ENCODE measurements at places on chromosomes 1 and 21. TPM values are rescaled to one million over a fixed set of nuclear protein-coding genes. Genes with fewer than 3 reads are reported as not detected.

DNA sequence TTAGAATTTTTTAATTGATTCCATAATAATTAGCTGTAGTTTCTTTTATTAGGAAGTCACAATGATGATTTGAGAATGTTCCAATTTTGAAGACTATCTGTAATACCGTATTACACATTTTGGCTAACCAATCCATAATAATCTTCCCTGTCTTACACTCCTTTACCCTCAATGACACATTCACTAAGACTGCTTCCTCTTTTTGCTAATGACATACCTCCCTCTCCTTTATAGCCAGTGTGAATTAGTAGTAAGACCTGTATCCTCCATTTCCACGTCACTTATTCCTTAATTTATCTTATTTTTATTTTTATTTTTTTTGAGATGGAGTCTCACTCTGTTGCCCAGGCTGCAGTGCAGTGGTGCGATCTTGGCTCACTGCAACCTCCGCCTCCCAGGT lies 10.1 kb downstream of the KDM1A start:
- no peak for DNase-seq

- no peak for DNase-seq
Observed at GRCh38 chr1:4057603-4058002, 157.5 kb upstream of the C1orf174 start.

GRCh38 chr1:240993004-240993403 lies 364.0 kb downstream of the RGS7 start:
- no peak for DNase-seq

The OR2L8 gene
- not detected for total RNA-seq

The HDAC1 gene
- total RNA-seq: 102 TPM

The MYOM3 gene
- total RNA-seq: 0.07 TPM

The SYCP1 gene
- not detected for total RNA-seq

The RPS6KC1 gene
- total RNA-seq: 12.4 TPM

Data from foreskin keratinocyte (primary cell).